ENCODE measurements at places on chromosomes 12 and 14.

DNA sequence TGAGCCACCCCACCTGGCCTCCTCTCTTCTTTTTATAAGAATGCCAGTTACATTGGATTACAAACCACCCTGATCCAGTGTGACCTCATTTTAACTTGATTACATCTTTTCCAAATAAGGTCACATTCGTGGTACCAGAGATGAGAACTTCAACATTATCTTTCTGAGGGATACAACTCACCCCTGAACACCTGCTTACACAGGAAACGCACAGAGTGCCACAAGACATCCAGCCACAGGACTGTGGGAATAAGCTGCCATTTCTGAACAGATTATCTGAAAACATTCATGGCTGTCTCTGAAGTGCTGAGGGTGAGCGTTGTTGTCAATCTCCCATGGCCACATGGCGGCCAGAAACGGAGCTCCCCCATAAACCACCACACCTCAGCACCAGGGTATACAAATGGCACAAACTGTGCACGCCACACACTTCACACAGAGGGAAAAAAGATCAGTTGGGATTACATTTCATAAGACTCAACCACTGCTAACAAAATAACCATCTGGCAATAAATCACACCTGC is 23.7 kb downstream of the FOXN3 start:
- no peak for DNase-seq

DNA sequence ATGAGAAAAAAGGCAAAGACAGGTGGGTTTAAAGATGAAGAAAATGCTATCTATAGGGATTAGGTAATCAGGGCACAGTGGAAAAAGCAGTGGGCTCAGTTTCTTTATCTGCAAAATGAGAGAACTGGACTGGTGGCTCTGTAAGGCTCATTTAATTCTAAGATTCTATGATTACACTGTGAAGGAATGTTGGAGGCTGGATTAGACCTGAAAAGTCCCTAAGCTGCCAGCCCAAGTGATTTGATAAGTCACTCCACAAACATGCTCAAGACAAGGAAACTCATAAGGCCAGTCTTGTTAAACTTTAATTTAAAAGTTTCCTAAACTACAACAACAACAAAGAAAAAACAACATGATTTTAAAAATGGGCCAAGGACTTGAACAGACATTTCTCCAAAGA is 75.1 kb downstream of the DCAF5 start:
- no peak for DNase-seq

- no peak for DNase-seq
Measured at GRCh38 chr14:99213101-99213500, 58.9 kb downstream of the BCL11B start.

GRCh38 chr12:100675432-100675831 is 101.9 kb downstream of the GAS2L3 start:
- peak; percentile 35 for DNase-seq

- DNase-seq = no peak
Measured at GRCh38 chr12:47995981-47996401, 8.3 kb downstream of the COL2A1 start.
